ENCODE measurements at places on chromosomes 11 and 22. TPM values are rescaled to one million over a fixed set of nuclear protein-coding genes. Genes with fewer than 3 reads are reported as not detected.

DNA sequence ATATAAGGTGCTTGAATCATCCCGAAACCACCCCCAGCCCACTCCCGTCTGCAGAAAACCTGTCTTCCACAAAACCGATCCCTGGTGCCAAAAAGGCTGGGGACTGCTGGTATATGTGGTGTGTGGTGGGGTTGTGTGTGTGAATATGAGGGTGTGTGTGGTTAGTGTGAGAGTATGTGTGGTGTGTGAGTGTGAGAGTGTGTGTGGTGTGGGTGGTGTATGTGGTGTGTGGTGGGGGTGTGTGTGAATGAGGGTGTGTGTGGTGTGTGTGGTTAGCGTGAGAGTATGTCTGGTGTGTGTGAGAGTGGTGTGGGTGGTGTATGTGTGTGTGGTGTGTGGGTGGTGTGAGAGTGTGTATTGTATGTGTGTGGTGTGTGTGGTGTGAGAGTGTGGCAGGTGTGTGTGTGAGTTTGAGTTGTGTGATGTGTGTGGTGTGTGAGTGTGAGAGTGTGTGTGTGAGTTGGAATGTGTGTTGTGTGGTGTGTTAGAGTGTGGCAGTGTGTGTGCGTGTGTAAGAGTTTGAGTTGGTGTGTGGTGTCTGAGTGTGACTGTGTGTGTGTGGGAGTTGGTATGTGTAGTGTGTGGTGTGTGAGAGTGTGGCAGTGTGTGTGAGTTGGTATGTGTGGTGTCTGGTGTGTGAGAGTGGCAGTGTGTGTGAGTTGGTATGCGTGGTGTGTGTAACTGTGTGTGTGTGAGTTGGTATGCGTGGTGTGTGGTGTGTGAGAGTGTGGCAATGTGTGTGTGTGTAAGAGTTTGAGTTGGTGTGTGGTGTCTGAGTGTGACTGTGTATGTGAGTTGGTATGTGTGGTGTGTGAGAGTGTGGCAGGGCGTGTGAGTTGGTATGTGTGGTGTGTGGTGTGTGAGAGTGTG, 6.5 kb downstream of the UPK3A start:
- H3K27me3 ChIP-seq: no peaks in the 10 kb centered on the region
- H3K36me3 ChIP-seq: no peaks in the 10 kb centered on the region

- no peak overlapping the region for H3K27ac ChIP-seq
- no peak for DNase-seq
- H3K36me3 ChIP-seq: no peaks in the 10 kb centered on the region
- H3K4me3 ChIP-seq: no peak overlapping the region
Observed at GRCh38 chr11:83612891-83613766, 327.0 kb upstream of the CCDC90B start.

- H3K27me3 ChIP-seq: no peaks in the 10 kb centered on the region
- H3K27ac ChIP-seq: no peak overlapping the region
- no peaks in the 10 kb centered on the region for H3K4me1 ChIP-seq
- DNase-seq: no peak
- H3K4me3 ChIP-seq: no peak overlapping the region
Observed at GRCh38 chr11:15412054-15412453, 297.3 kb downstream of the INSC start.

GRCh38 chr22:17334059-17334458, 35.2 kb upstream of the CECR2 start:
- no peak overlapping the region for H3K4me3 ChIP-seq
- no peaks in the 10 kb centered on the region for H3K4me1 ChIP-seq
- H3K27ac ChIP-seq: no peak overlapping the region
- no peaks in the 10 kb centered on the region for H3K27me3 ChIP-seq
- H3K36me3 ChIP-seq: no peaks in the 10 kb centered on the region

GRCh38 chr22:50058061-50058905, at the start of gene TTLL8:
Gene TTLL8 (minus strand): TSS chr22:50058298.
- H3K36me3 ChIP-seq: no peaks in the 10 kb centered on the region
- DNase-seq: no peak
- no peak within 1 kb of the TSS for H3K4me3 ChIP-seq
- H3K27me3 ChIP-seq: peaks cover 36% of the 10 kb centered on the region

DNA sequence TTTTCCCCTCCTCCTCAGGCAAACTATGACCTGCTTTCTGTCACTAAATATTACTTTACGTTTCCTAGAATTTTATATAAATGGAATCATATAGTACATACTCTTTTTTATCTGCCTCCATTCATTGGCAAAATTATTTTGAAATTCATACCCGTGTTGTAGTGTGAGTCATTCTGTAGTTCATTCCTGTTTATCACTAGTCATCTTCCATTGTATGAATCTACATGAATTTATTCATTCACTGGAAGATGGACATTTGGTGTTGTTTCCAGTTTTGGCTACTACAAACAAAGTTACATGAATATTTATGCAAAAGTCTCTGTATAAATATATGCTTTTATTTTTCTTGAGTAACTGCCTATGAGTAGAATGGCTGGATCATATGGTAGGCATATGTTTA, 60.7 kb upstream of the OPCML start:
- no peaks in the 10 kb centered on the region for H3K27me3 ChIP-seq
- H3K36me3 ChIP-seq: no peaks in the 10 kb centered on the region

DNA sequence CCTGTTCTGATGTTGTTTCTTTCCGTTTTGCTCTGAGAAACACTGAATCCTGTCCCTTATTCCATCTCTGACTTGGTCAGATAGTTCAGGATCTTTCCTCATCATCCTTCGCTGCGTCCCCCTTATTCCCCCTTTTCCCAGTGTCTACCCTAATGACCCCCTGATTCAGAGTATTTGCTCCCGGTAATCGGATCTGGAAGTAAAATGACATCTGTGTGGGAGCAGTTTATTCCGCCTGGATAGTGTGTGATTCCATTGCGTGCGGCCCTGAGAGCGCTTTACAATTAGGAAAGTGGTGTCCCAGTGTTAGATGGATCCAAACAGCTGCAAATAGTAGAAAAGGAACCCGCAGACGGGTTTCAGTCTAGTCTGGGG, 606 bp downstream of the DRG1 start:
- H3K4me1 ChIP-seq: peaks cover 22% of the 10 kb centered on the region
- peak overlapping the region; percentile 90 for H3K4me3 ChIP-seq
- H3K27me3 ChIP-seq: no peaks in the 10 kb centered on the region
- DNase-seq: no peak
- peaks cover 17% of the 10 kb centered on the region for H3K36me3 ChIP-seq

DNA sequence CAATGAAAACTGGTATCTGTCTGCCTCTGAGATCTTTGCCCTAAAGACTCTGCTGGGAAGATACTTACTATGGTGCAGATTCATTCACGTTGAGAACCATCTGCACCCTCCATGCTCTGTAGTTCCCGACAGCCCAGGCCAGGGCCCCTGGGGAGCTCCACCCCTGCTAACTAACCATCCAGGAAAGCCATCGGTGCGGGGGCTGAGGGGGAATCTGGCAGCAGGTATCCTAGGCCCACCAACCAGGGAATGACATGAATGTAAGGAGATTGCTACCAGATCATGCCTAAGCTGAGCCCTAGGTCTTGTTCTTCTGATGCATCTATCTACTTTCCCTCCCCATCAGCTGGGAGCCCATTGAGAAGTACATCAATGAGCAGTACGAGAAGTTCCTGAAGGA, 11.3 kb upstream of the WBP2NL start:
- no peak overlapping the region for H3K4me3 ChIP-seq
- H3K27ac ChIP-seq: no peak overlapping the region
- H3K36me3 ChIP-seq: no peaks in the 10 kb centered on the region
- H3K27me3 ChIP-seq: no peaks in the 10 kb centered on the region

DNA sequence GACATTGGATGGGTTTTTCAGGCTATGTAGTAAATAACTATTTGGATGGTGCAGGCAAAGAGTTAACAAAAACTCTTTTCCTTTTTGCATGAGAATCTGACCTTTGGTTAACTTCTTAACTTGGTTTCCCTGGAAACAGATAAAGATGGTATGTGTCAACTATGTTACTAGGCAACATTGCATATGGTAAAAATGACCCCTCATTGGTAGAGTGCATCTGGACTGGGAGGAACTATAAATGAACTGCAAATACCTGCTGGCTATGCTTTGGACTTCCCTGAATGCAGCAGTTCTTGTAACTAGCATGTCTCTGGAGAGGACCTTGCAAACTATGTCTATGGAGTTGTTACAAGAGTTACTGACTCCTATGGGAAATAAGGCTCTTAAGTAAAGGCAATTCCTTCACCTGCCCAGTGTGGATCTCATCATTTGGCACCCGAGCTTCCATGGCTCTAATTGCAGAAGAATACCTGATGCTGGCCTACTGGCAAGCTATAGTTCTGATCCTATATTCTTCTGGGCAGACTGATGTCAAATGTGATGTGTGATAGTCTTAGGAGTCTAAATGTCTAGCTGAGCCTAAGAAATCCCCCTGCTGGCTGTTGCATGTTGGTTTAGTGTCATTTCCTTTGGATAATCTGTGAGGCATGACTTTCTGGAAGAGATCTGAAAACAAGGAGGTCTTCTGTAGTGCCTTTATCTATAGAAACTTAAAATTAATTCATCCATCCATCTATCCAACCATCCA, 126.7 kb upstream of the MTMR2 start:
- no peak overlapping the region for H3K4me3 ChIP-seq
- H3K27ac ChIP-seq: no peak overlapping the region
- no peaks in the 10 kb centered on the region for H3K4me1 ChIP-seq
- no peak for DNase-seq
- H3K27me3 ChIP-seq: no peaks in the 10 kb centered on the region
- H3K36me3 ChIP-seq: no peaks in the 10 kb centered on the region

DNA sequence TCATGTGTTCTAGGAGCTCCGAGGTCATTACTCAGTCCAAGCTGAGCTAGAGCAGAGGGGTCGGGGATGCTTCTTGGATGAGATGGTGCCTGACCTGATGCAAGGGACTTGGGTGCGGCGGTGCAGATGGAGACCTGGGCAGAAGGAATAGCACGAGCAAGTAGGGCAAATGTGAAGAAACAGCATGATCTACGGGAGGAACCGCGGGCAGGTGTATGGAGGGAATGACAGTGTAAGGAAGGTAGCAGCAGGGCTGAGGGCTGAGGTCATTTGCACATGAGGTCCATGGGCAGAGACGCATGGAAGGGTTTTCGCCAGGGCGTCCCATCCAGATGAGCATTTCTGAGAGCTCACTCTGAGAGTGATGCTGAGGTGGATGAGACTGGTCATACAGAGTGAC, 14.9 kb downstream of the SLC37A2 start:
- H3K4me3 ChIP-seq: no peak overlapping the region
- no peak overlapping the region for H3K27ac ChIP-seq
- H3K36me3 ChIP-seq: no peaks in the 10 kb centered on the region
- peaks cover 2% of the 10 kb centered on the region for H3K27me3 ChIP-seq

The CNIH2 gene
- total RNA-seq: 4.1 TPM

The EIF3F gene
- total RNA-seq: 348 TPM

The DDX6 gene
- total RNA-seq: 341 TPM

The SCUBE2 gene
- total RNA-seq: not detected

The SMTNL1 gene
- total RNA-seq: not detected

The HDHD5 gene
- total RNA-seq: 11.6 TPM

The ST13 gene
- 164 TPM for total RNA-seq

The LARGE1 gene
- total RNA-seq: 0.70 TPM

Measured in CD4-positive, alpha-beta T cell (primary cell).